ENCODE measurements at places on chromosomes 6 and 20. TPM values are rescaled to one million over a fixed set of nuclear protein-coding genes. Genes with fewer than 3 reads are reported as not detected.

- DNase-seq, result peak; percentile 98
Measured at GRCh38 chr6:39416728-39417127, 94.2 kb upstream of the KCNK16 start.

- no peak for DNase-seq
Measured at GRCh38 chr20:63831646-63831992, 555 bp upstream of the ZBTB46 start.

GRCh38 chr6:116465246-116465645 is 4.1 kb downstream of the CALHM6 start:
- DNase-seq, result no peak

GRCh38 chr6:162681447-162681846 is 46.1 kb downstream of the PRKN start:
- DNase-seq, result no peak

DNA sequence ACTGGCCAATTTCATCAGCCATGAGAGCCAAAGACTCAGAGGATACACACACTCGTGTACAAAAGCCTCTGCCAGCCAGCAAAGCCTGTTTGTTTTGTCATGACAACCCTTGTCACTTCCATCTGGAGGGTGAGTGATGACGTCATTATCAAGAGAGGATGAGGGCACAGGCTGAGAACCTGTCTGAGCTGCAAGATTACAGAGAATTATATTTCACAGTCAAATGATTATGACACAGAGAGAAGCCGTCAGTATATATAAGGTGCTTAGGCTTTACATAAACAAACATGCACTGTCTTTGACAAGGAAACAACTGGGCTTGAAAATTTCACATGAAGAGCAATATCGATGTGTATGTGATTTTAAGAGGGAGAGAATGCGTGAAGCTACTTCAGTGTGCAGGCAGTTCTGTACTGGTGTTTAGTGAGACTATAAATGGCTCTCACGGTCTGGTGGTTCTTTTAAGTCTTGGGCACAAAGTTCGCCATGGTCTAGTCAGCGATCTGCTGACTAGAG is 36.5 kb upstream of the BCLAF1 start:
- DNase-seq, result no peak

DNA sequence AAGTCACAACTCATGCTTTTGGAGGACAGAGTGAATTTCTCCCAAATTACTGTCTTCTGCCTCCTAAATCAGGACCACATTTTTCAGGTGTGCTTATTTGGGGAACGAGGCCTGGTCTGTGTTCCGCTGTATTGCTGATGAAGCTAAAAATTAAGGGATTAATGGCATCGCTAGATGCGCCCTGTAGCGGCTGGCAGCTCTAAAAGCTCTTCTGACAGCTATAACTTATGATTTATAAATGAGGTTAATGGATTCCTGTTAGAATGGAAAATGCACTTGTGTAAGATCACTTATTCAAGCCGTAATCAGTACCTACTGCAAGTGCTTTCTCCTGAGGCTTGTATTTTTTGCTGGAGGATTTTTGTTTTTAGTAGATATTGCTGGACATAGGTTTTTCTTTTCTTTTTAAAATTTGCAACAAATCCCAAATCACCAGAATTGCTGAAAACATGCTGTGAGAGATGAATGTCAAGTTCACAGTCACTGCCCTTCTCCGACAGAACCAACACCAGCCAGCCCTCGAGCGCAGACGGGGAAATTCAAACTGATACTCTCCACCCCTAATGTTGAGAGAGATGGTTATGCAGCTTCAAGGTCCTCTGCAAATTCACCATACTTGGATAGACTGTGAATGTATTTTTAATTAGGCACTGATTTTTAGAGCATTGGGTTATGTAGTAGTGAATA is 49.1 kb downstream of the AKAP12 start:
- DNase-seq, result no peak

GRCh38 chr6:15465212-15465611 is 197.6 kb downstream of the DTNBP1 start:
- DNase-seq, result no peak

Gene TPD52L1
- 3.4 TPM for total RNA-seq

Gene MRPL2
- total RNA-seq, result 53.7 TPM

Gene BPI
- total RNA-seq, result 0.10 TPM

Gene MOG
- not detected for total RNA-seq

Gene TCF21
- not detected for total RNA-seq

Gene HLA-DRB1
- total RNA-seq, result 1.4 TPM

Gene CLVS2
- total RNA-seq, result not detected
